LNCaP clone FGC (cell line): ENCODE measurements at places on chromosomes 12 and 14.

GRCh38 chr12:1173781-1174617 is 183.0 kb downstream of the ERC1 start:
- DNase-seq: no peak

DNA sequence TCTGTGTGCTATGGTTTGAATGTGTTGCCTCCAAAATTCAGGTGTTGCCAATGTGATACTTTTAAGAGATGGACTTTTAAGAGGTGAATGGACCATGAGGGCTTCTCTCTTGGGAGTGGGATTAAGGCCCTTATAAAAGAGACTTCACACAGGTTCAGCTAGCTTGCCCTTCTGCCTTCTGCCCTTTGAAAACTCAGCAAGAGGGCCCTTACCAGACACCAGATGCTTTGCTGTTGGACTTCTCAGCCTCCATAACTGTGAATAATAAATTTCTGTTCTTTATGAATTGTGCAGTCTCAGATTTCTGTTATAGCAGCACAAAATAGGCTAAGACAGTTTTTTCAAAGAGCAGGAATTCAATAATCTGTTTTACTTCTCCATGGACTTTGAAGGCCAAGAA is 86.1 kb downstream of the DIP2B start:
- no peak for DNase-seq

DNA sequence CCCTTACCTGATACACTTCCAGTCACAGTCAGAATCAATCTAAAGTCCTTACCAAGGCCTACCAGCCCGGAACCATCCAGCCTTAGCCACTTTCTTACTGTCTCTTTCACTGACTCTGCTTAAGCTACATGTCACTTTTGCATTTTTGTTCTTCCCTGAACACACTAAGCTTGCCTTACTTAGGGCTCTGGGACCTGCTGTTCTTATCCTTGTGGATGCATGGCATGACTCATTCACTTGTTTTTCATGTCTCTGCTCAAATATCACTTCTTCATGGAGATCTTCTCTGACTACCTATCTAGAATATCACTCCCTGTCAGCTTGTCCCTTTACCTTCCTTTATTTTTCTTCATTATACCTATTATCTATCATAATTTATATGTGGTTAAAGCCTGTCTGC is 65.6 kb upstream of the ZDHHC17 start:
- no peak for DNase-seq

GRCh38 chr12:82223426-82223825 is 134.8 kb downstream of the CCDC59 start:
- DNase-seq: no peak
